Renal cortex interstitium (tissue), 15 donors: ENCODE measurements at places on chromosomes 16 and 17. TPM values are rescaled to one million over a fixed set of nuclear protein-coding genes. Genes with fewer than 3 reads are reported as not detected.
A peak's percentile ranks its signal among the peaks of the same experiment; 100 is the strongest.

The KRTAP9-2 gene
- polyA plus RNA-seq, result not detected

The TBC1D3H gene
- polyA plus RNA-seq, result 3.3 TPM

- DNase-seq, result no peak
These were observed 213.9 kb downstream of the MRTFB start for GRCh38 chr16:14284930-14285512.

The MARVELD3 gene
- polyA plus RNA-seq, result 13.2 TPM

The SOCS1 gene
- 7.2 TPM for polyA plus RNA-seq

GRCh38 chr16:4381935-4382794 is 10.5 kb downstream of the VASN start:
- no peak for DNase-seq

DNA sequence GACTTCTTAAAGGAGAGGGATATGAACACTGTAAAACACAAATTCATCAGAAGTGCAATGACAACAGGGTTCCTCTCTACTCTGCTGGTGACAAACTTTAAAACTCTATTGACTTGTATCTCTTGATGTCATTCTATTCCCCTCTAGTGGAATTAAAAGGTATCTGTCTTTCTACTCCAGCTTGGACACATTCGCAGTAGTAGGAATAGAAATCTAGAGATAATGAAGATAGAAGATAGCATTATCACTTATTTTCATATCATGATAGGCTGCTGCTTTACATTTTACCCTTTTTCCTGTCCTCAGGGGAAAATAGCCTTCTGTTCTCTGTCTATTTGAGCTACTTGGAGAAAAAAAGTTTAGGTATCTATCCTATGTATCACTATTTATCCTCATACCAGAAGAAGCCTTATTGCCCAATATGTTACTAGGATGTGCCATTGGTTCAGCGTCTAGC is 209.6 kb upstream of the CACNG5 start:
- DNase-seq, result no peak

The STAT5B gene
- 54.1 TPM for polyA plus RNA-seq

- DNase-seq, result no peak
These were observed at the start of gene GALR2 for GRCh38 chr17:76074390-76075363. TSS of gene GALR2 (plus strand) at chr17:76074781. CDS start at chr17:76074884, 103 bp downstream.

DNA sequence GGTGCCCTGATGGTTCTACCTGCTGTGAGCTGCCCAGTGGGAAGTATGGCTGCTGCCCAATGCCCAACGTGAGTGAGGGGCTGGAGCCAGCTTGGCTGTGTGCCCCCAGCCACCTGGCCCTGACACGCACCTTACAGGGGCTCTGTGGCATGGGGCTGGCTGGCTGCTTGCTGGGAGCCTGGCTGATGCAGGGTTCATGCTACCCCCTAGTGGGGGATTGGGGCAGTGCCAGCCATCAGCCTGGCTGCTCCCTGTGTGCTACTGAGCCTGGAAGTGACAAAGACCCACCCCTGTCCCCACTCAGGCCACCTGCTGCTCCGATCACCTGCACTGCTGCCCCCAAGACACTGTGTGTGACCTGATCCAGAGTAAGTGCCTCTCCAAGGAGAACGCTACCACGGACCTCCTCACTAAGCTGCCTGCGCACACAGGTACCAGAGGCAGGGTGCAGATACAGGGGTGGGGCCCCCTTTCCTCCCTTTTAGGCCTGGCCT is 5.7 kb downstream of the GRN start:
- no peak for DNase-seq

The TPPP3 gene
- 52.5 TPM for polyA plus RNA-seq

DNA sequence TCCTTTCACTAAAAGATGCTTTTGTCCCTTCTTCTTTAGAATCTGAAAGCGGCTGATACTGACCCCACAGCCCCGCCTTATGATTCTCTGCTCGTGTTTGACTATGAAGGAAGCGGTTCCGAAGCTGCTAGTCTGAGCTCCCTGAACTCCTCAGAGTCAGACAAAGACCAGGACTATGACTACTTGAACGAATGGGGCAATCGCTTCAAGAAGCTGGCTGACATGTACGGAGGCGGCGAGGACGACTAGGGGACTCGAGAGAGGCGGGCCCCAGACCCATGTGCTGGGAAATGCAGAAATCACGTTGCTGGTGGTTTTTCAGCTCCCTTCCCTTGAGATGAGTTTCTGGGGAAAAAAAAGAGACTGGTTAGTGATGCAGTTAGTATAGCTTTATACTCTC is 10.1 kb upstream of the TANGO6 start:
- no peak for DNase-seq

GRCh38 chr16:7420079-7420478 is 87.4 kb downstream of the RBFOX1 start:
- no peak for DNase-seq

The AATK gene
- polyA plus RNA-seq, result 7.8 TPM

DNA sequence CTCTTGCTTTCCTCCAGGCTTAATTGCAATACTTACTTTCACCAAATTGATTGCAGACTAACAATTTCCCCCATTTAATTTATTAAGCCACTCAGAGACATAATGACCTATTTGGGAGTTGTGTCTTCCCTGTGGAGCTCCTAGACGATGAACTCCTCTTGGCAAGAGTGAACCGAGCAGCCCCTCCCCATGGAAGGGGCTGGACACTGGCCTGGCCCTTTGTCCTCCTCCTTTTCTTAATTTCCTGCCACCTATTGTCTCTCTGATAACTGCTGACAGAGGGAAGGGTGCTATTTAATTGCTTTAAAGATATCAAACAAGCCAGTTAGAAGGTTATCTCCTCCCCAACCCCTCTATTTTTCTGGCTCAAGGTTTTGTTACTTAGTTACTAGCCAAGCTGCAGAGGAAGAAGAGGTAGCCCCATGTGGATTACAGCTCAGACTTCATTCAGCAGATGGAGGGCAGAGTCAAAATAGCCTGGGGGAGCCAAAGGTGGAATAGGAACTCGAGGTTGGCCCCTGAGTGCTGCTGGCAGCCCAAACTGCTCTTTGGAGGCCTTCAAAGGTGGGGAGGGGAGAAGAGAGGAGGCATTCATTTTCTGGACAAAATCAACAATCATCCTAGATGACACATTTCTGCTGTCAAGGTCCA is 3.7 kb upstream of the SSTR2 start:
- DNase-seq, result no peak

- no peak for DNase-seq
These were observed 11.5 kb upstream of the C17orf113 start for GRCh38 chr17:42061646-42062487.

GRCh38 chr17:31573861-31574260 is 182.4 kb downstream of the RAB11FIP4 start:
- no peak for DNase-seq

DNA sequence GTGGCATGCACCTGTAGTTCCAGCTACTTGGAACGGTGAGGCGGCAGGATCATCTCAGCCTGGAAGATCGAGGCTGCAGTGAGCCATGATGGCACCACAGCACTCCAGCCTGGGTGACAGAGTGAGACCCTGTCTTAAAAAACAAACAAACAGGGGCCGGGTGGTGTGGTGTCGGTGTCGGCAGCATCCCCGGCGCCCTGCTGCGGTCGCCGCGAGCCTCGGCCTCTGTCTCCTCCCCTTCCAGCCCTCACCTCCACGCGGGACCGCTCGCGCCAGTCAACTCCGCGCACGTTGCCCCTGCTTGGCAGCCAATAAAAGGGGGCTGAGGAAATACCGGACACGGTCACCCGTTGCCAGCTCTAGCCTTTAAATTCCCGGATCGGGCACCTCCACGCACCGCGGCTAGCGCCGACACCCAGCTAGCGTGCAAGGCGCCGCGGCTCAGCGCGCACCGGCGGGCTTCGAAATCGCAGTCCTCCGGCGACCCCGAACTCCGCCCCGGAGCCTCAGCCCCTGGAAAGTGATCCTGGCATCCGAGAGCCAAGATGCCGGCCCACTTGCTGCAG is 204.7 kb downstream of the CDRT15L2 start:
- no peak for DNase-seq

The KRT31 gene
- polyA plus RNA-seq, result not detected

The WNT3 gene
- polyA plus RNA-seq, result 2.1 TPM

- DNase-seq, result no peak
These were observed 1.1 kb upstream of the HOXB5 start for GRCh38 chr17:48594538-48595277.

DNA sequence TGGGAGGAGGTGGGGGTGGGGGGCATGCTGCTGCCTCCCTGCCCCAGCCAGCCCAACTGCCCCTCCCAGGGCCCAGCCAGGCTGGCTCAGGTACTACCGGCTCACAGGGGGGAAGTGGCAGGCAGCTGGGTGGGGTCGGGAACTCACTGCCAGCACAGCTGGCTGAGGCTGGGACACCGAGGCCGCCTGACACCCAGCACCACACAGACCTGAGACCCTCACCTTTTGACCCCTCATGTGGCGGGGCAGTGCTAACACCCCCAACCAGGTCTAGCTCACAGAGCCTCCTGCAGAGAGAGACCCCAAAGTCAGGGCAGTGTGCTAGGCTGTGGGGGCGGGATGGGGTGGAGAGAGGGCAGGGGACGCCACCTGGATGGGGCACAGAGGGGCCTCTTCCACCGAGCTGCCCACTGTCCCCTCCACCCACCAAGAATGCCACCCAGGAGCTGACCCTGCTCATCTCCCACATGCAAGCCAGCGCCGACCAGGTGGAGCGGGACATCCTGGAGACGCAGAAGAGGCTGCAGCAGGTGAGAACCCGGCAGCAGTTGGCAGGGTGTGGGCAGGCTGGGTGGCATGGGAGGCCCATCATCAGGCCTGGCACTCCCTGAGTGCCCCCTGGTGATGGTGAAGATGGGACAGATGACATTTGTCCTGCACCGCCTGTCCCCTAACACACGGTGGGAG is 3.0 kb downstream of the EVPLL start:
- DNase-seq, result no peak

The OSGIN1 gene
- polyA plus RNA-seq, result 0.66 TPM

GRCh38 chr16:83011939-83012338 is 385.2 kb downstream of the CDH13 start:
- DNase-seq, result no peak

The TMEM98 gene
- 231 TPM for polyA plus RNA-seq

GRCh38 chr17:67401598-67402504 is 24.8 kb downstream of the PITPNC1 start:
- no peak for DNase-seq

The IRX5 gene
- polyA plus RNA-seq, result 6.0 TPM

GRCh38 chr16:87921236-87921773 is 15.0 kb downstream of the CA5A start:
- DNase-seq, result no peak

The CAVIN1 gene
- 58.3 TPM for polyA plus RNA-seq

DNA sequence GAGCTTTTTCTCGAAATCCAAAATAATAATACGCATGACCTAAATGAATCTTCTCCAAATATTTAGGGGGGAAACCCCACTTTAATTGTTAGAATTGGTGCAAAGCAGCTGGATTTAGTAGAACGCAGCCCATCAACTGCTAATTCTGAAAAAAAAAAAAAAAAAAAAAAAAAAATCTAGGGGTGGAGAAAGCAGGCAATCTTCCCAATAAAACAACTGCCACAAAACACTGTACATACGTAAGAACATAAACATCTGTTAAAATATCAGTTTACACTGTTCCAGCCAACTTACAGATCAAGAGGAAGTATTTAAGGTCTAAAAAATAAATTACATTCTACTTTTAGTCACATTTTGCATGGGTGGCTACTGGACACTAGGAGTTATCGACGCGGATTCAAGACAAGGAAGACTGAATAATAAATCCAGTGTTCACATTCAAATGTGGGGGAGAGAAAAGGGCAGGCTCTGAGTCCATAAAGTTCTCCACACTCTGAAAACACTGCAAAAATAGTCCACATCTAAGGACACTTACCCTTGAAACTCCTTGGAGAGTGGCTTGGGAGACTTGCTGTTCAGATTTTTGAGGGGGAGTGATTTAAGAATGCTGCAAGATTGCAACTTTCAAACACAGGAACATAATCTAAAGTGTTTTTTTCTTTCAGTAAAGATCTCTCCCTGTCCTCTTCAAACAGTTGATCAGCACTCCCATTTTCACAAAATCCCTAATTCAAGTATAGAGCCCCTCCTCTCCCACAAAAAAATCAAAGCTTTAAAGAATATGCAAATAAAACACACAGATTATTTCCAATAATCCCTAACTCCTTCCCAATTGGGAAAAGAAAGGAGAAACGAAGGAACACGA is 1.3 kb downstream of the APPBP2 start:
- DNase-seq, result peak; percentile 47
